Stimulated activated CD8-positive, alpha-beta memory T cell treated with anti-CD3 and anti-CD28 coated beads, Interleukin-4, amount 100 ng/mL, for 24 hours (primary cell): ENCODE measurements at places on chromosomes 7 and 10.
A peak's percentile ranks its signal among the peaks of the same experiment; 100 is the strongest.

DNA sequence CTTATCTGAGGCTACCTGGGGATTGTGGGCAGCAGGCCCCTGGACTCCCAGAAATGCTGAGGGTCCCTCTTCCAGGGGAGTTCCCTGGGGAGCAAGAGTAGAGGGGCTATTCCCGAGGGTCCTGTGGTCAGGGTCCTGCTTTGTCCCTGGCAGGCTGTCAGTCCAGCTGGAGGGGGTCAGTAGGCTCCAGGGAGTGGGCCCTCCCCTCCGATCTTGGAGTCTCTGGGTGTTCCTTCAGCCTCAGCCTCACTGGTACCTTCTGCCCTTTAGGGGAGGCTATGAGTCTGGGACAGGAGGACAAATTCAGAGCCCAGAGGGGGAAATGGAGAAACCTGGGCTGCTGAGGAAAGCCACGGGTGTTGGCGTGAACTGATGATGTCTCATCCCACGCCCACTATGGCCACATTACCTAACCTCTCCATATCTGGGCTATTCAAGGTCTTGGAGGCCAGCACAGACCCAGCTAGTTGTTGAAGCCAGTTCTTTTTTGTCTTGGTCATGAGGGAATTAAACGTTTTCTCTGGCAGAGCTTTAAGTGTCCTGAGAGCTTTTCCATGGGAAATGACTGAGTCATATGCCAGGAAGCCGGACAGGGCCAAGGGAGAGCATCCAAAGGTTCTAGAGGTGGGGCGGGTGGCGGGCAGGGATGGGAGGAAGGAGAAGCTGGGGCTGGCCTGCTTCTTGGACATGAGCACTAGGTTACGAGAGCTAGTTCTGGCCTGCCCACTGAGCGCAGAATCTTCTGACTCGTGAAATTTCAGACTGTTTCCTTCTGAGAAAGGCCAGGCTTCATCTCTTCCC, 6.2 kb downstream of the CALHM2 start:
- no peak for DNase-seq

DNA sequence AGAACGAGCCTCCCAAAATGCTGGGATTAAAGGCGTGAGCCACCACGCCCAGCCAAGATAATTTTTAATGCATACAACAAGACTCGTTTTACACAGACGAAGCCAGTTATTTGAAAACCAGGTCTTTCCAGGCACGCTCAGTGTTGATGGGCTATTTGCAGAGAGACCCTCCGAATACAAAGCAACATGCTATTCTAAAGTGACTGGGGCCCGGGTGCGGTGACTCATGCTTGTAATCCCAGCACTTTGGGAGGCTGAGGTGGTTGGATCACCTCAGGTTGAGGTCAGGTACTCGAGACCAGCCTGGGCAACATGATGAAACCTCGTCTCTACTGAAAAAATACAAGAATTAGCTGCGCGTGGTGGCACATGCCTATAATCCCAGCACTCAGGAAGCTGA, 795 bp upstream of the AZGP1 start:
- DNase-seq = no peak

DNA sequence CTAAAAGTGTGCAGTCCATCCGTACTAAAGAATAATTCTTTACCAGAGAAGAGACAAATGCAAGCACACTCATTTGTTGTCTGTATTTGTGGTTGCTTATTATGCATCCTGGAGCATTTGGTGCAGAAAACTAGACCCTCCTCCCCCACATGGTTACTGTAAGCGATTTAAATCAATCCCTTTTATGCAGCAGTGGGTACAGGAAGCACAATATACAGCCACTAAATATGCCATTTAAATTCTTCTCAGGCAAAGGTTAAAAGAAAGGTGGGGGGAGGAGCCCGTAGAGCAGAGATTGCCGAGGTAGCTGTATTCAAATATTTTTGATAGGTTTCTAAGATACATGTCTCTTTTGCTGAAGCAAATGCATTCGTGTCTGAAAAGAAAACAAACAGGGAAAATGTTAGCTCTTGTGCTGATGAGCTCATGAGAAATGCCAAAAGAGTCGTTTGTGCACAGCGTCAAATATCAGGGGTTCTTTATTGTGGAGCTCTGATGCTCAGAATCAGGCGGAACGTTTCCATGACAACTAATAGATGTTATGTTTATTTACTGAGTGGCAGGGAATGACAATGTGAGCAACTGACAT, 131.3 kb upstream of the NPVF start:
- no peak for DNase-seq

- DNase-seq = peak; percentile 15
Measured at GRCh38 chr10:127853868-127854768, 38.6 kb downstream of the CLRN3 start.

- no peak for DNase-seq
Measured at GRCh38 chr7:129108581-129108980, 35.9 kb upstream of the TSPAN33 start.

- no peak for DNase-seq
Measured at GRCh38 chr10:59098387-59098786, 78.1 kb upstream of the PHYHIPL start.

- no peak for DNase-seq
Measured at GRCh38 chr10:89981891-89982290, 280.5 kb downstream of the KIF20B start.

DNA sequence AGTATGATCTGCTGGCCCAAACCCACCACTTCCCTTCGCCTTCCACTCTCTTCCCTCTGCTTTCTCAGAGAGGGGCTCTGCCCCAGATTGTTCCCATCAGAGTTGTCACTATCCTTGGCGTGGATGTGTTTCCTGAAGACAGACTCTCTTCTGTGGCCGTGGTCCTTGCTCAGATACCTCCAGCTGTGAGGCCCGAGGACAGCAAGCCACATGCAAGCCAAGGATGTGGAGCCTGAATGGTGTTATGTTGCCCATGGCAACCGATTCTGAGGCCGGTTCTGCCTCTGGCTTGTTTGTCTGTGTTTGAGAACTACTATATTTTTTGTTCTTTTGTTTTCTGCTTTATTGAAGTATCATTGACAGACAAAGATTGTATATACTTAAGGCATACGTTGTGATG, 247.4 kb upstream of the PODXL start:
- DNase-seq = no peak

GRCh38 chr10:29555746-29556481, 78.9 kb downstream of the SVIL start:
- no peak for DNase-seq

DNA sequence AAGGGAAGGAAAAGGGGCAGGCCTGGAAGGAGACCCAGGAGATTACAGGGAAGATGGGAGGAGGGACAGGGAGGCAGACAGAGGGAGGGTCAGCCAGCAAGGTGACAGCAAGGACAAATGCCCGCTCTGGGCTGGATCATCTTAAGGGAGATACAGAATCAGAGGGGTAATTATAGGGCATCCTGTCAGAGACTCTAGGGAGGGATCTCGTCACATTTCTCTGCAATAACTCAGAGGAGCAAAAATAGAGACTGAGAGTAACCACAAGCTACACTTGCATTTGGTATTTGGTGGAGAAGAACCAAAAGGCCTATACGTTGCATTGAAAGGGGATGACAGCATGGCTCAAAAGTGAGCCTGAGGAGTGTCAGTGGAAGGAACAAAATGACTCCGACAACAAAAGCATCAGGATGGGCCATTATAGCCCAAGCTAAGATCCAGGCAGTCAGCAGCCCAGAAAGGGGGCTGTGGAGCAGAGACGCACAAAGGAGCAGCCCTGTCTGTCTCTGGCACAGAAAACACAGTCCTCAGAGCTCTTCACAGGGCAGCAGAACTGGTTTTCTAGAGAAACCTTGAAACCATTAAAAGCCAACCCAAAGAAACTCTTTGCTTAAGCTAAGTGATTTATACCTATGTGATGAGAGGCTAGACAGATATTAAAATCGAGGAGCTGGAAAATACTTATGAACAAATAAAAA, 430.2 kb upstream of the VSTM2A start:
- DNase-seq = no peak

- no peak for DNase-seq
Measured at GRCh38 chr7:69609541-69610373, 11.5 kb downstream of the AUTS2 start.

DNA sequence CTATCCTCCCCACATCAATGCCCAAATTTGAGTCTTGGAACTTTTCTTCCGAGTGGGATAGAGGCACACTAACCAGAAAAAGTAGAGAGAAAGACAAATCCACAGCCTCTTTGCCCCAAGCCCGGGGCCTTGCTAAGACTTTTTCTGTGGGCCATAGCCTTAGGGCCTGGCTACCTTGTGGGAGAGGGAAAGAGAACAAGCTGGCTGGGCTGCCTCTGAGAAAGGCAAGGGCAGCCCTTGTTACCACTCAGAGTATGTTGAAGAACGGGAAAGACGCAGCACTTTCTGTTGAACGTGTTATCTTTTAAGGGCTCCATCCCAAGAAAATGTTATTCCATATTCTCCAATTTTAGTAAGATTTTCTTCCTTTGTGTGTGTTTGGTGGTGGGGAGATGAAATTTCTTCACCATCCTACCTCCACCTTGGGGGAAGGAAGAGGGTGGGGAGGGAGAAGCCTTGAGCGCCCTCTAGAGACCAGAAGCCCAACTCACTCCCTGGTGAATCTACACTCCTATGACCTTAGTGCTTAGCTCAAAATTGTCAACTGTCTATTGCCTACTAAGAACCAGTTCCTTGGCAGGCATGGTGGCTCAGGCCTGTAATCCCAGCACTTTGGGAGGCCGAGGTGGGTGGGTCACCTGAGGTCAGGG, 3.9 kb upstream of the NRF1 start:
- no peak for DNase-seq

DNA sequence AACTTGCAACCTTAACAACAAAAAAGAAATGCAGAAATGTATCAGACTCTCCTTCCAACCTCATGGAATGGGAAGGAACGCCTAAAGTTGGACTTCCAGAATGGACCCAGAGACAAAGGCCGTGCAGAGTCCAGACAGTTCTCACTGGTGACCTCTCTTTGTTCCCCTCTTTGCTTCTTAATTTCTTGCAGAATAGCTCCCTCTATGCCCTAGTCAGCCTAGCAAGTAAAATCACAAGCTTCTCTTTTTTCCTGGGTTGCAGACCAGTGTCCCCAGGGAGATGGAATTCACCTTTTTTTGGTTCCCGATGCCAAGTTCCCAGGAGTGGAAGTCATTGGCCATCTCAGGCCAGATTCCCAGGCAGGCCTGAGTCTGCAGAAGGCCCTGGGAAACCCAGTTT, 278.0 kb downstream of the CCSER2 start:
- DNase-seq = no peak

- no peak for DNase-seq
Measured at GRCh38 chr10:62541811-62542210, 167.6 kb downstream of the ZNF365 start.

DNA sequence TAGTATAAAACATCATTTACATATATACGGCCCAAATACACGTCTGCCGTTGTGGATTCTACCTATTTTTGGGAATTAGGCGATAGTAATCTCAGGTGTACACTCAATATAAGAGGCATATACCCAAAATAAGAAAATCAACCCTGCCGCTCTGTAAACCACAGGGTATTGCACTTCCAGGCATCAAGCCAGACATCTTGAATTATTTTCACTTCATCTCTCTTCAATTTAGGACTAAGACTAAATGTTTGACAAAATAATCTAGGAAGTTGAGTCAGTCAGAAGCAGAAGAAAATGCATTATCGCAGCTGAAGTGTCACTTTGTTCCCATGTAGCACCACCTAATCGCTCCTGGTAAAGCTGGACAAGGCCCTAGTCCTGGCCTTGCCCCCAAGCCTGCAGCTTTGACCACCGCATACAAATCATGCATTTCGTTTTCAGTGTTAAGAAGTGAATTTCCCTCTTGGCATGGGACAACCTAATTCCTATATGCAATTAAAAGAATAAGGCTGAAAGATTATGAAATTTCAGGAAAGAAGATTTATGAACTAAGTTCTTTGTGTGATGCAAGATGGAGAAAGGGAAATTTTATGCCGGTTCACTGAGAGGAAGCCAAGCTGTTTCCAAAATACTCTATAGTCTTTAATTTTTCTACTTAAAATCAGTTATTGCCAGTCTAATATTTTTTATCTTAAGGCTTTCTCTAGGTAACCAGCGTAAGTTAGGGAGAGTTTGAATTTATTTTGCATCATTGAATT, 26.0 kb downstream of the CABCOCO1 start:
- DNase-seq = no peak

DNA sequence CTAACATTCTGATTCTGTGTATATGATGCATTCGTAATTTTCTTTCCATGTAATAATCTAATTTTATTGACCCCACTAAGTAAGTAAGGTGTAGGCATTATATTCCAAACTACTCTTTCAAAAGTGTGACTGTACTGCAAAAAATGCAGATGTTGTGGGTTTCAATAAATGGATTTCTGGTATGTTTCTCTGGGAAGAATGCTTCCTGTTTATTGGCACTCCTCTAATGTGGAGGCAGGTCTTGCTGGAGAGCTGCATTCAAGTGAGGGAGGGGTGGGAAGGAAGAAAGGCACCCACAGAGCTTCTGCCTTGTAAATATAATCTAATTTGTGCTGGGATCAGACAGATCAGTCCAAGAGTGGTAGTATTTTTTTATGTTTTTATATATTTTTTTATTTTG, 23.9 kb downstream of the ST7 start:
- no peak for DNase-seq

- no peak for DNase-seq
Measured at GRCh38 chr7:1372671-1373379, 86.4 kb downstream of the MICALL2 start.

DNA sequence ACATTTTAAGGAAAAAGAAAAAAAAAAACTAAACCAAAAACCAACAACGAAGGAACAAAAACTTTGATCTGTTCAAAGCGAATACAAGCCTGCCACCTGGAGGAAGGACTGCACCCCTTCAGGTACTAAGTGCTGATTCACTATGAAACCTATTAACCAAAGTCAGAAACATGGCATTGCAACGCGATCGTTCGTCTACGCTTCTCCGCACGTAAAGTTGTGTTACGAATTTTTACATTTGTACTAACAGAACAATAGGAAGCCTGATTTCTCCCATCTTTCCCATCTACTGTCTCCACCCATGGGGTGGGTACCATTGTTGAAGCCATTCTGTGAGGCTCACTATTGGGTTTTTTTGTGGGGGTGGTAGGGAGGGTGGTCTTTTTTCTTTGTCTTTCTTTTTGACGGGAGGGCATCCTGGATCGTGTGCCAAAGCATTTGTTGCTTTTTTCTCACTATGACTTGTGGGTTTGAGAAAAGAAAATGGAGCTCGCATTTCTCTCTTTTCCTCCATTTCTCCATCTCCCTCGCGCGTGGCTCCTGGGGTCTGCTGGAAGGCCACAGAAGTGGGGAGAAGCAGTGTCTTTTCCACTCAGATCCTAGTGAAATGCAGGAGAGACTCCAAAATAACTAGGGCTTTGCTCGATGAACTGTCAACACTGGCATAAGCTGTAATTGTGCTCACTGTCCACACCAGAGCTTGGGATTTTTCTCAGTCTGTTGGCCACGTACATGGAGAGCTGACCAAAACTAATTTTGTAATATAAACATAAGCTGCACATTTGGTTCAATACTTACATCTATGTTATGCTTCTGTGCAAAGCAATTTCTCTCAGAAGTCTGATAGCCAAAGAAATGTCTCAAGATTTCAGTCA, 100.9 kb upstream of the YAE1 start:
- DNase-seq = peak; percentile 9
